Activated naive CD4-positive, alpha-beta T cell (primary cell): ENCODE measurements at places on chromosomes 5 and 9.

- DNase-seq = peak; percentile 36
Measured at GRCh38 chr9:95494416-95495371, 22.1 kb downstream of the PTCH1 start.

- no peak for DNase-seq
Measured at GRCh38 chr9:132609184-132609583, 26.8 kb downstream of the BARHL1 start.

DNA sequence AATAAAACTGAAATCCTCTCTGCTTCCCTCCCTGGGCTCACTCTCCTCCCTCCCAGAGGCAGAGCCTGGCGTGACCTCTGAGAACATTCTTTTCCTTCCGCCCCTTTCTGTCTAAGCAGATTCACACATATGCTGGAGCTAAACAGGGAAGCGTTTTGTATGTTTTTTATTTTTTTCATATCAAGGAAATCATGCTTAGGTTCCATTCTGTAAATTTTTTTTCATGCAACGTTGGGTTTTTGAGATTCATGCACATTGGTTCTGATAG lies 20.2 kb upstream of the BARHL1 start:
- no peak for DNase-seq

- DNase-seq = no peak
Measured at GRCh38 chr9:35229779-35230143, 68.0 kb downstream of the UNC13B start.

DNA sequence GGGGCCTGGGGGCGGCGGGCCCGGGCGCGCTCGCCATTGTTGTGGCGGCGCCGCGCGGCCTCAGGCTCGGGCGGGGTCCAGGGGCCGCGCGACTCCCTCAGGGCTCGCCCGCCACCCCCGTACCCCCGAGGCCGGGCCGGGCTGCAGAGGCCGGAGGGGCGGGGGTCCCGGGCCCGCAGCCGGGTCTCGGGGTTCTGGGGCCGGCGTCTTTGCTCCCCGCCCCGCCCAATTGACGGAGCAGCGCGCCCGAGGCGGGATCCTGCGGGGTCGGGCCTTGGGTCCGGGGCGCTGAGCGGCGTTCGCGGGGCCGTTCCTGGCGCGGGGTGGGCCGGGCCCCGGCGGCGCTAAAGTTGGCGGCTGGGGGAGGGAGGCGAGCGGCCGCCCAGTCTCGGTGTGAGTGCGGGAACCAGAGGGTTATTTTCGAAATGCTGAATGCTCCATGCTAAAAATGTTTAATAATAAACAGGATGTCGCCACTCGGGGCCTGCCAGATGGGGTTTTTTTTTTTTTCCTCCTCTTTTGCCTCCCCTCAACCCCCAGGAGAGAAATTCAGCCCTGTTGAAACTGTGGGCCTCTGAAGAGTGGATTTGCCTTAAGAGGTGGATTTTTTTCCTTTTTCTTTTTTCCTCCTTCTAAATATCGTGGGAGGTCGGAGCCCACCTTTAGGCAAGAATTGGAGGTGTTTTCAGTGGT lies 724 bp downstream of the PRRC2B start:
- DNase-seq = peak; percentile 47
